ENCODE measurements at places on chromosomes 2 and 18.

- H3K4me1 ChIP-seq = peaks cover 4% of the 10 kb centered on the region
- no peak overlapping the region for H3K4me3 ChIP-seq
Observed at GRCh38 chr2:104872866-104873688, 19.2 kb downstream of the POU3F3 start.

DNA sequence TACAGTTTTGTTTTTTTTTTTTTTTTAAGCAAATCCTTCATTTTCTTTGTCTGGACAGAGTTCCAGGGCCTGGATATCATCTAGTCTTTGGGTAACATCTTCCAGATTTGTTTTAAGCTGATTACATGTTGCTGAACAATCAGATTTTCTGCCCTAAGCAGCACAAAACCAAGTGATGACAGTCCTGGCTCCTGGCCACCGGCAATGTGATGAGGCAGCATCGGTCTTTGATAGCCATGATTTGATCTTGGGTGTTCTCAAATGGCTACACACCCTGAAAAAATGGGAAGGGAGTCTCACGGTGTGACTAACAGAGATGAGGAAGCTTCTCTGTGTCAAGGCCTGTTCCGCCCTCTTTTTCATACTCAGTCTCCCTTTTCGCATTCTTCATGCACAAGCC, 708.6 kb upstream of the ZEB2 start:
- no peak for DNase-seq
- H3K4me3 ChIP-seq = no peak overlapping the region
- H3K27me3 ChIP-seq = no peaks in the 10 kb centered on the region
- no peaks in the 10 kb centered on the region for H3K36me3 ChIP-seq
- no peak overlapping the region for H3K27ac ChIP-seq

- no peaks in the 10 kb centered on the region for H3K27me3 ChIP-seq
- no peak overlapping the region for H3K4me3 ChIP-seq
- no peak overlapping the region for H3K27ac ChIP-seq
- DNase-seq = no peak
- peaks cover 80% of the 10 kb centered on the region for H3K4me1 ChIP-seq
Observed at GRCh38 chr2:236551471-236552211, 18.0 kb upstream of the ACKR3 start.

GRCh38 chr2:179081954-179082353, 32.0 kb upstream of the CCDC141 start:
- H3K27ac ChIP-seq = no peak overlapping the region
- H3K36me3 ChIP-seq = no peaks in the 10 kb centered on the region
- H3K4me3 ChIP-seq = no peak overlapping the region
- H3K27me3 ChIP-seq = no peaks in the 10 kb centered on the region
- no peak for DNase-seq
- H3K4me1 ChIP-seq = no peaks in the 10 kb centered on the region

DNA sequence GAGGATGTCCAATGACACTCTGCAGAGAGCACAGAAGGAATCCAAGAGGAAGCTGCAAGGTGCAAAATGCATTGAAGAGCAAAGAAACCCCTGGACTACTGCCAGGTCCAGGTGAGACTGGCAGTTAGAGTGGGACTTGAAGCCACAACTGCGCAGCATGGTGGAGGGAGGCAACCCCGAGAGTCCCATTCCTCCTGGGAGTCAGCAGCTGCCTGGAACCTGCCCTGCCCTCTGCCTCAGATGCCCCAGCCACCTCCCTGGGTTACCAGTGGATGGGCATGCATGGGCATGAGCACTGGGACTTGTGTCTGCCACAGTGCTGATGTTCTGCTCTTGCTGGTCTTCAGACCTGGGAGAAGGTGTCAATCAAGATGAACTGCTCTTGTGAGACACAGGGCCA, 43.2 kb downstream of the ANKMY1 start:
- no peak overlapping the region for H3K4me3 ChIP-seq
- peak overlapping the region; percentile 17 for H3K27ac ChIP-seq
- no peaks in the 10 kb centered on the region for H3K27me3 ChIP-seq
- no peak for DNase-seq

- no peaks in the 10 kb centered on the region for H3K27me3 ChIP-seq
- peak; percentile 57 for DNase-seq
- peak overlapping the region; percentile 43 for H3K27ac ChIP-seq
Observed at GRCh38 chr18:70672581-70672980, 383.7 kb downstream of the SOCS6 start.

- H3K4me3 ChIP-seq = no peak overlapping the region
- H3K4me1 ChIP-seq = no peaks in the 10 kb centered on the region
- H3K27ac ChIP-seq = no peak overlapping the region
- DNase-seq = no peak
Observed at GRCh38 chr2:32404691-32405090, 47.9 kb downstream of the BIRC6 start.

DNA sequence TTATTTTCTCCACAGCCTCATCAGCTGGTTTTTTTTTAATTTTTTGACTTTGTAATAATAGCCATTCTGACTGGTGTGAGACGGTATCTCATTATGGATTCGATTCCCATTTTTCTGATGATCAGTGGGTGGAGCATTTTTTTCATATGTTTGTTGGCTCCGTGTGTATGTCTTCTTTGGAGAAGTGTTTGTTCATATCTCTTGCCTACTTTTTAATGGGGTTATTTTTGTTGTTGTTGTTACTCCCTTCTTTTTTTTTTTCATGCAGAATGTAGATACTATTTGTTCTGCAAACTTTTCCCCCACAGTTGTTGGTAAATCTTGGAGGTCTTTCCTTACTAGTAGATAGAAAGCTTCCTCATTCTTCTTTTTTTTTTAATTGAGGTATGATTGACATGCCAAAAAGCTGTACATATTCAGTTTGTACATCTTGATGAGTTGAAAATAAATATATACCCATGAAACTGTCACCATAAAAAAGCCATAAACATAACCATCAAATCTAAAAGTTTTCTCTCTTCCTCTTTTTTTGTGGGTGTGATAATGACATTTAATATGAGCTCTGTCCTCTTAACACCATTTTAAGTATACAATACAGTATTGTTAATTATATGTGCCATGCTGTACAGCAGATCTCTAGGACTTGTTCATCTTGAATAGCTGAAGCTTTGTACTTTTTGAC, 21.8 kb upstream of the NT5DC4 start:
- H3K27me3 ChIP-seq = no peaks in the 10 kb centered on the region
- H3K4me3 ChIP-seq = no peak overlapping the region
- no peak for DNase-seq
- H3K36me3 ChIP-seq = no peaks in the 10 kb centered on the region
- no peaks in the 10 kb centered on the region for H3K4me1 ChIP-seq

DNA sequence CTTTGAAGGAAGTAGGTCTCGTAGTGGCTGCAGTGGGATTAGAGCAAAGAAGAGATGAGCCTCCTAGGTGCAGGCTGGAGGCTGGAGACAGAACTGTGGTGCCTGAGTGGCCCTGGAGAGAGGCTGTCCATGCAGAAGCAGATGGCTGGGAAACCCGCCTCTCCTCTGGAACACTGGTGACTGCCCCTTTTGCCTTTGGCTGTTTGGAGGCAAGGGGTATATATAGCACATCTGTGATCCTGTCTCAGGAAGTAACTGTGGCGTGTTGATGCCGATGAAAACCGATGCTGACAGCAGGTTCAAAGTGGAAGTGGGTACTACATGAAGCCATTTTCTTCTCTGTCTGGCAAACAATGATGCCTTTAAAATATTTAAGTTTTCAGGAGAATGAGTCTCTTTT, 43.5 kb downstream of the SLC9A2 start:
- no peak for DNase-seq
- H3K27ac ChIP-seq = no peak overlapping the region
- no peaks in the 10 kb centered on the region for H3K27me3 ChIP-seq
- H3K36me3 ChIP-seq = no peaks in the 10 kb centered on the region
- H3K4me3 ChIP-seq = no peak overlapping the region

DNA sequence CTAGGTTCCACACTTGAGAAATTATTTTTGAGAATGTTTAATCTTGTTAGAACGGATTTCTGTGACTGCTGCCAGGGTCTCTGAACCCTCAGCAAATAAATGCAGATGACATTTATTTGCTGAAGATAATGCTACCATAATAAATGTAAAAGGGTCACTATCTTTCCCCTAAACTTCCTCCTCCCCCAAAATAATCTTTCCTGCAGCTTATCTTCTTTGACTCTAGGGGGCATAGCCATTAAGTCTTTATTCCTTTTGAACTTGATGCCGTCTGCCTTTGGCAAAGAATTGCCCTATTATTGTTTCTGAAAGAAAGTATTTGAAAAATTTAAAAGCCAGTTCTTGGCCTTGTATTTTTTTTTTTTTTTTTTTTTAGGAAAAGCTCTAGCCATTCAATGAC, 63.6 kb upstream of the ACSL3 start:
- H3K27ac ChIP-seq = no peak overlapping the region
- H3K4me3 ChIP-seq = no peak overlapping the region
- H3K4me1 ChIP-seq = no peaks in the 10 kb centered on the region
- no peak for DNase-seq

DNA sequence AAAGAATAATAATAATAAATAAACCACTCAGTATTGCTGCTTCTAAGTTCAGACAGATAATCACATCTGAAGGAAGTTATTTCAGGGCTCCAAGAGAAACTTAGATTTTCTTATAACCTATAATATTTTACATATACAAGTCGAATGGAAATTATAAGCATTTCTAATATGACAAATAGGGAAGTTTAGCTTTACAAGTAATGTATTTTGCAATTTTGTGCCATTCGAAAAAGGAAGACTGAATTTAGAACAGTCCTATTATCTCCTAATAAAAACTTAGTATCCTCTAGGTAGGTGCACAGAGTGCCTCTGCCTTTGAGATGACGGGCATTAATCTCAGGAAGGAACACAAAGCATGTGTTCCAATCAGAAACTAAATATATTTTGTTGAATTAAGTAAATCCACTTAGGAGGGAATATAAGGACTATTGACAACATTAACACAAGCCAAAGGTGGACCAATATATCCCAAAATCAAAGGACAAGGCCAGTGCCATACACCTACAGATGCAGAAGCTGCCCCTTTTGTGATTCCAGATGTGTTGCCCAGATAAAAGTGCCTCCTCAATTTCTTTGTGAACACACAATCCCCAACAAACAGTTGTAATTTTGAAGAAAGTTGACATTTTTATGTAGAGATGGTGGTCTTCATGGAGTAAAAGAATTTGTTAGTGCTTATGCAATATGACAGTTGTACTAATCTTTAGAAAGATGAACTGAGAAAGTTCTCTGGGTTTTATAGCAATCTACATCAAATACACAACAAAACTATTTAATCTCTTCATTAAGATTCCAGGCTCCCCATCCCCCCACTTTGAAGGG, 36.6 kb downstream of the PTCD3 start:
- no peak overlapping the region for H3K4me3 ChIP-seq
- H3K36me3 ChIP-seq = peaks cover 45% of the 10 kb centered on the region
- DNase-seq = no peak
- H3K27me3 ChIP-seq = no peaks in the 10 kb centered on the region

- no peaks in the 10 kb centered on the region for H3K27me3 ChIP-seq
- peak overlapping the region; percentile 83 for H3K4me3 ChIP-seq
- peak; percentile 85 for DNase-seq
- H3K4me1 ChIP-seq = peaks cover 74% of the 10 kb centered on the region
- H3K27ac ChIP-seq = peak overlapping the region; percentile 67
Observed at GRCh38 chr2:65057391-65058052, 1.3 kb downstream of the CEP68 start.
